ENCODE measurements at places on chromosomes 5 and 9.

DNA sequence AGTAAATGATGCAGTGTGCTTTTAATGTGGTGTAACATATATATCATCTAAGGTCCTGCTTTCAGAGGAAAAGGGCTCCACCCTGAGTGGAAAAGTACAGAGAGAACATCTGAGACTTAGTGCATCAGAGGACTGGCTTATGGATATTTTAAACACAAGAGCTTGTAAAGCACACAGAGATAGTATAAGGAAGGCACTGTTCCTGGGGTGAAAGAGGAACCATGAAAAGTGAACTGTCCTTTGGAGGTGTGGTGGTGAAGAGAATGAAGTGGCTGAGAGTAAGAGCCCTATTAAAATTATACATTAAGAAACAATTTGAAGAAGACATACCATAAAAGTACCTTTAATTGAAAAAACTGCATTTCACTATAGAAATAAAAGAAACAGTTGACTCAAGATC, 68.9 kb downstream of the CSF2 start:
- H3K36me3 ChIP-seq = peaks cover 3% of the 10 kb centered on the region
- H3K4me3 ChIP-seq = no peak overlapping the region
- DNase-seq = no peak
- peaks cover 16% of the 10 kb centered on the region for H3K27me3 ChIP-seq
- H3K4me1 ChIP-seq = no peaks in the 10 kb centered on the region

DNA sequence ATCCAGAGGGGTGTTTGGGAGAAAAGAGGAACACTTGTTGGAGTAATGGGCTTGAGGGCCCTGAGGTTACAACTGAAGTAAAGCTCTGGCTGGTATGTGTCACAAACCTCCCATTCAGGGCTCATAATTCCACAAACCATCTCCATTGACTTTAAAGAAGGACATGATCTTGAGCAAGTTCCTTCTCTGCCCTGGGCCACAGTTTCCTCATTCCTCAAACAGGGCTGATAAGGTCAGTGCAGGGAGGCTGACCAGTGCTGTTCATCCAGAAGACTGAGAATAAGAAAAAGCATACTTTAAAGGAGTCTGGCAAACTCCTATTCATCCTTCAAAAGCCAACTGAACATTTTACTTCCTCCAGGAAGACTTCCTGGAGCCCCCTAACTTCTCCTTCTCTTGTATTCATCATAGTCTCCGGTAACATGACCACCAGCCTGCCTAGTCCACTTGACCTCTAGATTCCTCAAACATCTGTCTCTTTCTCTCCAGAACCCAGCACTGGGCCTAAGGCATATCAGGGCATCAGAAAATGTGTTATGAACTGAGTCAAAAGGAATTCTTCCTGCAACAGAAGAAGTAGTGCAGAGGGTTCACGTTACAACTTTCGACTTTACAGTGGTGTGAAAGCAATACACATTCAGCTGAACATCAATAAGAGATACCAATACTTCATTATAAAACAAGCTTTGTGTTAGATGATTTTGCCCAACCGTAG, 20.7 kb upstream of the PTPN3 start:
- no peak for DNase-seq
- H3K36me3 ChIP-seq = no peaks in the 10 kb centered on the region
- peaks cover 12% of the 10 kb centered on the region for H3K27me3 ChIP-seq
- H3K4me3 ChIP-seq = no peak overlapping the region
- no peaks in the 10 kb centered on the region for H3K4me1 ChIP-seq

- H3K27me3 ChIP-seq = no peaks in the 10 kb centered on the region
- no peak overlapping the region for H3K27ac ChIP-seq
- H3K4me1 ChIP-seq = peaks cover 15% of the 10 kb centered on the region
- no peak overlapping the region for H3K4me3 ChIP-seq
These were observed 16.8 kb upstream of the HK3 start for GRCh38 chr5:176915906-176916305.

- H3K4me1 ChIP-seq = no peaks in the 10 kb centered on the region
- peaks cover 7% of the 10 kb centered on the region for H3K27me3 ChIP-seq
- H3K4me3 ChIP-seq = no peak overlapping the region
- no peak overlapping the region for H3K27ac ChIP-seq
- H3K36me3 ChIP-seq = no peaks in the 10 kb centered on the region
These were observed 227.8 kb downstream of the ICE1 start for GRCh38 chr5:5650242-5650641.

Measured in activated naive CD8-positive, alpha-beta T cell treated with anti-CD3 and anti-CD28 coated beads for 36 hours (primary cell).